CD4-positive, alpha-beta T cell treated with Interleukin-10 for 1 hour (primary cell): ENCODE measurements at places on chromosomes 5 and 9.

GRCh38 chr5:140338336-140338735, 8.1 kb downstream of the HBEGF start:
- DNase-seq: no peak

GRCh38 chr9:130666393-130667119, 2.2 kb downstream of the PRDM12 start:
- DNase-seq: no peak

DNA sequence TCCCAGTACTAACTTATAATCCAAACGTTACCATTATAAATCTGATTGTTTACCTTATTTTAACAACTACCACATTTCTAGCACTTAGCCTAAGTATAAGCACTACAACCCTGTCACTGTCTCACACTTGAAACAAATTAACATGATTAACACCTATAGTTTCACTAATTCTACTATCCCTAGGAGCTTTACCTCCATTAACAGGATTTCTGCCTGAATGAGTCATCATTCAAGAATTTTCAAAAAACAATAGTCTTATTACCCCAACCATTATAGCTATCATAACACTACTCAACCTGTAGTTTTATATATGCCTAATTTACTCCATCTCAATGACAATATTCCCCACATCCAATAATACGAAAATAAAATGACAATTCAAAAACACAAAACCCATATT, 89.6 kb downstream of the INSL6 start:
- DNase-seq: no peak

DNA sequence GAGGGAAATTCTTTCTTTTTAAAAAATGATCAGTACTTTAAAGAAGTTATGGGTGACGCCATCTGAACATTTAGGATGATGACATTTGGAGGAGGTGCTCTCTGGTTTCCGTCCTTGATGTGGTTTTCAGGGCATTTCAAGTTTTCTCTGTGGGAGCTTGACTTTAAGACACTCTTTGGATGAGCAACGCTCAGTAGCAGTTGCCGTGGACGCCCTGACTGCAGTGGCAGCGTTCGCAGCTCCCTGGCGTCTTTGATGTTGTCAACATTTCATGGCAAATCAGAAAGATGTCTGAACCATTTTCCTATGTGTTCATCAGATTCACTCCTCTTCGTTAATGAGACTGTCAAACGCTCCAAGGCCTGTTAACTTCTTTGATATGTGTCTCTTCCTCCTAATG, 86.1 kb downstream of the ZNF354C start:
- DNase-seq: peak; percentile 4

GRCh38 chr5:81590498-81591384, 160.2 kb downstream of the SSBP2 start:
- no peak for DNase-seq

DNA sequence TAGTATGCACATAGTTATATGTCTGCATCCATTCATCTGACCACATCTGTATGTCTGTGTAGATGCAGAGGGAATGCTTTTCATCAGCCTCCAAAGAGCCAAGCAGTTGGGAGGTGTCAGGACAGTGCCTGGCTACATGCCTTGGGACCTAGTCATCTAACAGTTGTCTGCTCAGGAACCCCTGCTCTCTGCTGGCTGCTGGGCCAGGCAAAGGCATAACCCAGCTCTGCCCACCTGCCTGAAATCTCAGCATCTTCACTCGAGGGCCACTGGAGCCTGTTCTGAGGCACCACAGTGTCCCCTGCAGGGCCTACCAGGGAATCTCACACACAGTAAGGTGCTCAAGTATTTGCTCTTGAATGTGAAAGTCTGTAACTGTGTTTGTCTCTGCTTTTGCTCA, 3.7 kb downstream of the C9orf50 start:
- DNase-seq: no peak

DNA sequence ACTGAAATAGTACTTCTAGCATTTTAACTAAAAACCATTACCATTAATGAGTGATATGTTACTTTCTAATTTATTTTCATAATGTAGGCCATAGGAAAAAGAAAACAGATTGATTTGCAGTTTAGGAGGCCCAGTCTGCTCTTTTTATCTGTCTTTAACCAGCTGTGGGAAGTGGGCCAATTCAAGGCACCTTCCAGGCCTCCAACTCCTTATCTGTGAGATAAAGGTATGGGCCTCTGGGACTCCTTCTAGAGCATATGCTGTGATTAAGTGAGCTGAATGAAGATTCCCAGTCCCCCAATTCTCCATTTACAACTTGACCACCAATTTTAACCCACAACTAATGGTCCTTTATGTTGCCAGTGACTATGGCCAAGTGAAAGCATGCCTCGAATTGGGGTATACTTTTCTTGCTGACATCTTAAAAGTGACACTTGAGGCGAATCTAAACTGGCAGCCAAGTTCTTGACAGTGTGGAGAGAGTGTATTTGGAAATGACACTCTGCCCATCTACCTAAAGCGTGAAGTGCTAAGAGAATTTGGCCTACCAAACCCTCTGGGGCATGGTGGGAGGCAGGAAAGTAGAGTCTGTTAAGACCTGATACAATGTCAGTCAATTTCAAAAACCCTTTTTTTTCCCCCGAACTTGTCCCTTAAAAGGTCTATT, 88.3 kb downstream of the PIK3R1 start:
- DNase-seq: no peak

DNA sequence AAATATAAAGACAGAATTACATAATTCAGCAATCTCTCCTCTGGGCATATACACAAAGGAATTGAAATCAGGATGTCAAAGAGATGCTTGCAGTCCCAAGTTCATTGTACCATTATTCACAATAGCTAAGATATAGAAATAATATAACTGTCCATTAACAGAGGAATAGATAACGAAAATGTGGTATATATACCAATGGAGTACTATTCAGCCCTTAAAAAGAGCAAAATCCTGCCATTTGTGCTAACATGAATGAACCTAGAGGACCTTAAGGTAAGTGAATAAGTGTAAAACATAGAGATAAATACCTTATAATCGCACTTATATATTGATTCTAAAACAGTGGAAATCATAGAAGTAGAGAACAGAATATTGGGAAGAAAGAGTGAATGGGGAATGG, 7.0 kb downstream of the ST8SIA4 start:
- no peak for DNase-seq
